Activated T-cell treated with anti-CD3 and anti-CD28 coated beads, Interleukin-2, amount 50 U/mL, for 4 hours (primary cell): ENCODE measurements at places on chromosomes 11 and 22. TPM values are rescaled to one million over a fixed set of nuclear protein-coding genes. Genes with fewer than 3 reads are reported as not detected.

SCUBE1 gene
- total RNA-seq: not detected

KIRREL3 gene
- not detected for total RNA-seq

RAC2 gene
- 395 TPM for total RNA-seq

SYNGR1 gene
- total RNA-seq: 1.4 TPM

MS4A7 gene
- total RNA-seq: 0.45 TPM

SCGB1D2 gene
- not detected for total RNA-seq

GRCh38 chr22:40400159-40400558, 29.8 kb downstream of the SGSM3 start:
- no peak for DNase-seq

DNA sequence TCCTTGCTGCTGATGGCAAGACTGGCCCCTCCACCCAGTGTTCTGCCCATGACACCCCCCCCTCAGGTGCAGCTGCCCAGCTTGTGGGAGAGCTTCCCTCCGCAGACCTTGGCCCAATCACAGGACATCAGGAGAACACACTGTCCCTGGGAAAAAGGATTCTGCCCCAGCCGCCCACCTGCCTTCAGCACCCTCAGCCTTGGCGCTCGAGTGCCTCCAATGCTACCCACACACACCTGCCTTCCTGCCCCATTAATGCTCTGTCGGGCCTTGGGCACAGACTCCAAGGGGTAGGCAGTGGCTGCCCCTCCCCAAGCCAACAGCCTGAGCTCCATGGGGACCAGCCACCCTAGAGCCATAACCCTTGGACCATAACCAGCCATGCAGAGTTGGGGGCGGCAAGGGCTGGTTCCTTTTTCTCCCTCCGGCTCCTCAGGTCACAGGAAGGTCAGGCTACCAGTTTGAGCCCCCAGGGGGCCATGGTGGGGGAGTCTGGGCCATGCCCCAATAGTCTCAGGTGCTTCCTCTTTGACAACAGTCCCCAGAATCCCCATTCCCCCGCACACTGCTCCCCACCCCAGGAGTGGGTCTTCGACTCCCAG, 1.3 kb upstream of the ZNF70 start:
- no peak for DNase-seq

GRCh38 chr22:38781033-38781432, 12.9 kb downstream of the DNAL4 start:
- no peak for DNase-seq

GRCh38 chr11:121163658-121164308, 62.7 kb downstream of the TECTA start:
- no peak for DNase-seq

GRCh38 chr22:45452565-45453379, 39.3 kb downstream of the RIBC2 start:
- DNase-seq: no peak

DNA sequence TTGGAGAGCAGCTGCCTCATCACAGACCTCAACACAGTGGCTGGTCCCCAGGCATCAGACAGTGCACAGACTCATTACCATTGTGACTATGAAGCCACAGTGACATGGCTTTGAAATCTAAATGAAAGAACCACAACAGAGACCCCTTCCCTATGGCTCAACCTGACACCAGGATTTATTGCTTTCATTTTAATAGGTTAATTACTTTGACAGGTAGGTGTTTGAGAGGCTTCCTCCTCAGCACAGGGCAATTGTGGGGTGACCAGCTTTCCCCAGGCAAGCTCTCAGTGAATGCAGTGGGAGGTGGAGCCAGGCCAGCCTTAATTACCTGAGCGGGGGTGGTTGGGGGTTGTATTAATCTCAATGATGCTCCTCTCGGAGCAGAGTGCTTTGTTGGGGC, 102.3 kb downstream of the CHST1 start:
- DNase-seq: no peak
